Esophagus squamous epithelium (tissue), 5 donors: ENCODE measurements at places on chromosomes 4 and X. TPM values are rescaled to one million over a fixed set of nuclear protein-coding genes. Genes with fewer than 3 reads are reported as not detected.

CACNA1F gene
- total RNA-seq = 0.38 TPM

- no peak overlapping the region for H3K4me3 ChIP-seq
- H3K36me3 ChIP-seq = no peaks in the 10 kb centered on the region
- H3K27me3 ChIP-seq = no peaks in the 10 kb centered on the region
- H3K4me1 ChIP-seq = no peaks in the 10 kb centered on the region
- no peak for DNase-seq
Observed at GRCh38 chrX:4379071-4379470, 665.6 kb upstream of the PRKX start.

GRCh38 chrX:40152741-40153344 lies 55.1 kb upstream of the BCOR start:
- H3K27me3 ChIP-seq = no peaks in the 10 kb centered on the region
- peaks cover 60% of the 10 kb centered on the region for H3K4me1 ChIP-seq

- DNase-seq = no peak
- no peak within 1 kb of the TSS for H3K4me3 ChIP-seq
- no peak within 1 kb of the TSS for H3K27ac ChIP-seq
- no peaks in the 10 kb centered on the region for H3K4me1 ChIP-seq
- H3K36me3 ChIP-seq = no peaks in the 10 kb centered on the region
Observed at GRCh38 chr4:73404042-73404441, at the start of gene ALB. Gene ALB (plus strand): TSS chr4:73404287. CDS start chr4:73404328, 41 bp downstream.

- H3K27ac ChIP-seq = no peak overlapping the region
- H3K4me1 ChIP-seq = no peaks in the 10 kb centered on the region
- no peaks in the 10 kb centered on the region for H3K27me3 ChIP-seq
- no peak for DNase-seq
- no peak overlapping the region for H3K4me3 ChIP-seq
Observed at GRCh38 chr4:3471886-3472285, 8.8 kb downstream of the DOK7 start.

- no peak for DNase-seq
- no peak overlapping the region for H3K4me3 ChIP-seq
- H3K4me1 ChIP-seq = peaks cover 7% of the 10 kb centered on the region
- H3K36me3 ChIP-seq = peaks cover 21% of the 10 kb centered on the region
- H3K27me3 ChIP-seq = no peaks in the 10 kb centered on the region
Observed at GRCh38 chrX:154459832-154460231, 1.8 kb downstream of the PLXNA3 start.

RTL9 gene
- total RNA-seq = not detected

GRCh38 chr4:65508168-65508567 lies 162.1 kb downstream of the EPHA5 start:
- no peak overlapping the region for H3K27ac ChIP-seq
- H3K36me3 ChIP-seq = no peaks in the 10 kb centered on the region
- H3K4me1 ChIP-seq = no peaks in the 10 kb centered on the region
- no peak for DNase-seq
- no peak overlapping the region for H3K4me3 ChIP-seq
- H3K27me3 ChIP-seq = no peaks in the 10 kb centered on the region

DNA sequence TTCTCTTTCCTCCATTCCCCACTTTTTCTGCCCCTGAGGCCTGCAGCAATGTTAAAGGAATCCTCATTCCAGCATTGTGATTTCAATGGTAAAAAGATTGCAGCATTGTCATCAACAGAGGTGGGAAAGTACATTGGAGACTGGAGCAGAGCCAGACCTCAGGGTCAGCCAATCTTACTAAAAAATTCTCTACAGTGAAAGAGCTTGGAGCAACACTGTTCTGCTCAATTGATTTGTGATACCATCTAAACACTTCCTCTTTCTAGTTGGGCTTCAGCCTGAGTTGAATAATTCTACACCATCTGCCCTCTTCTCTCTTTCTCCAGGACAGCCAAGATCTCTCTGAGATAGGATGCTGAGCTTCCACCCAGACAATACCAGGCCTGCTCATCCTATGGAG lies 176.5 kb downstream of the AR start:
- H3K4me1 ChIP-seq = no peaks in the 10 kb centered on the region
- H3K27ac ChIP-seq = no peak overlapping the region
- no peak for DNase-seq

DNA sequence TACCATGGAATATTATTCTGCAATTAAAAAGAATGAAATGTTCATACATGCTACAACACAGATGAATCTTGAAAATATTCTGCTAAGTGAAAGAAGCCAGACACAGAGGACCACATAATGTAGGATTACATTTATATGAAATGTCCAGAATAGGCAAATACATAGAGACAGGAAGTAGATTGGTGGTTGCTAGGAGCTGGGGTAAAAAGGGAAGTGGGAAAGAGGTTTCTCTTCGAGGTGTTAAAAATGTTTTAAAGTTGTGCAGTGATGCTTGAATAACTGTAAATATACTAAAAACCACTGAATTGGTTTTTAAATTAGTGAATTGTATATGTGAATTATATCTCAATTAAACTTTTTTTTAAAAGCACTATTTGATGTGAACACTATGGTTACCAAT lies 3.6 kb upstream of the NXT2 start:
- DNase-seq = no peak
- H3K27me3 ChIP-seq = no peaks in the 10 kb centered on the region
- no peaks in the 10 kb centered on the region for H3K36me3 ChIP-seq
- H3K4me3 ChIP-seq = no peak overlapping the region

GRCh38 chr4:48173056-48173991 lies 39.3 kb upstream of the TXK start:
- no peak overlapping the region for H3K27ac ChIP-seq
- H3K27me3 ChIP-seq = no peaks in the 10 kb centered on the region

RAP2C gene
- total RNA-seq = 13.8 TPM

- H3K36me3 ChIP-seq = no peaks in the 10 kb centered on the region
- H3K27ac ChIP-seq = peak overlapping the region; percentile 75
- no peaks in the 10 kb centered on the region for H3K27me3 ChIP-seq
- H3K4me1 ChIP-seq = peaks cover 31% of the 10 kb centered on the region
Observed at GRCh38 chr4:183541752-183542040, 36.8 kb downstream of the ING2 start.

BMP15 gene
- total RNA-seq = not detected

GRCh38 chr4:143538979-143539669 lies 25.6 kb downstream of the SMARCA5 start:
- DNase-seq = no peak
- no peak overlapping the region for H3K27ac ChIP-seq
- H3K4me3 ChIP-seq = no peak overlapping the region
- H3K27me3 ChIP-seq = no peaks in the 10 kb centered on the region
- H3K4me1 ChIP-seq = no peaks in the 10 kb centered on the region

DNA sequence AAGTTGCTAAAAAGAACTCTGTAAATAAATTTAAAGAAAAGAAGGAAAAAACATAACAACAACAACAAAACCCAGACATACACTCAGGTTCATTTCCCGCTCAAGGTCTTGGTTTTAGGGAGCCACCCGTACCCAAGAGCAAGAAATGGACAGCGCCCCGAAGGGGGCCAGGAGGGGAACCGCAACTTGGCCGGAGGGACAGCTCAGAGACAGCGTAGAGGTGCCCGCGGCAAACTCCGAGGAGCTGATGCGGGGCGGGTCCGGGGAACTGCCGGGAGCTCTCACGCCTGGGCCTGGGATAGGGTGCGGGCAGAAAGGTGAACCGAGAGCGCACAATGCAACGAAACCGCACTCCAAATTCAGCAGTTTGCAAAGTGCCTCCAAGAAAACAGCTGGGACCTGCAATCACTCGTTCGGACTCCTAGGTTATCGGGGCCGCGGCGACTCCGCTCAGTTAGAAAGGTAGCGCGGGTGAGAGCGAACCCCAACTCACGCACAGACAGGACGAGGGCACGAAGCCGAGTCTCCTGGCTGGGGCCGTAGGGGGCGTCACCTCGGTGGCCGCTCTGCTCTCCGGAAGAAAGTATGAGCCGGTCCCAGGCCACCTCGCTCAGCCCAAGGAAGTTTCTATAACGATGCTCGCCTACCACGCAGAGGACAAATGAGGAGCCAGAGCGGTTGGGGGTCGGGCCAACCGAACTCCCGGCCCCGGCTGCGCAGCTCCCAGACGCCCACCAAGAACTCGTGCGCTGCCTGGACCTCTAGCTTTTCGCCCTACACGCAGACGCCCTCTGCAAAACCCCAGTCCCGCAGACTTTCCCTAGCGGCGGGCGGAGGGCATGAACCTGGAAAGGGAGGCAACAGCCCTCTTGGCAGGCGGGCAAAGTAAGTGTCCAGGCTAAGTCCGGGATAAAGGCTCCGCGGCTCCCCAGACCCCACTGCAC lies 1.4 kb downstream of the NDNF start:
- peak overlapping the region; percentile 73 for H3K27ac ChIP-seq
- no peaks in the 10 kb centered on the region for H3K36me3 ChIP-seq
- no peak for DNase-seq
- H3K27me3 ChIP-seq = peaks cover 16% of the 10 kb centered on the region
- H3K4me1 ChIP-seq = peaks cover 20% of the 10 kb centered on the region
- peak overlapping the region; percentile 53 for H3K4me3 ChIP-seq

GNRHR gene
- total RNA-seq = 0.19 TPM

PRKG2 gene
- 2.0 TPM for total RNA-seq
